Neural progenitor cell (in vitro differentiated cells): ENCODE measurements at places on chromosomes 2 and 18. TPM values are rescaled to one million over a fixed set of nuclear protein-coding genes. Genes with fewer than 3 reads are reported as not detected.
A peak's percentile ranks its signal among the peaks of the same experiment; 100 is the strongest.

DNA sequence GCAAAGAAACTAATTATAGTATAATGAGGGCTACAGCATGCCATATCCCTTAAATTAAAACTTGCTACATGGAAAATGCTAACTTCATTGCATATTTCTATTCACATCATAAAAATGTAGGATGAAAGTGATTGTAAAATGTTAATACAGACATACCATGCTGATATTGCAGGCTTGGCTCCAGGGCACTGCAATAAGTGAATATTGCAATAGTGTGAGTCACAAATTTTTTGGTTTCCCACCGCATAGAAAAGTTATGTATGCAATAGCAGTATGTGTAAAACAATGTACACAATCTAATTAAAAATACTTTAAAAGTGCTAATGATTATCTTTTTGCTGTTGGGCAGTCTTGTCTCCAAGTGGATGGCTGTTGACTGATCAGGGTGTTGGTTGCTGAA, 162.1 kb downstream of the CD8B2 start:
- no peak overlapping the region for H3K4me3 ChIP-seq
- no peak overlapping the region for H3K27ac ChIP-seq
- no peaks in the 10 kb centered on the region for H3K4me1 ChIP-seq
- no peaks in the 10 kb centered on the region for H3K27me3 ChIP-seq

- H3K27me3 ChIP-seq: peaks cover 15% of the 10 kb centered on the region
- DNase-seq: peak; percentile 38
- peaks cover 15% of the 10 kb centered on the region for H3K36me3 ChIP-seq
- peaks cover 21% of the 10 kb centered on the region for H3K4me1 ChIP-seq
Measured at GRCh38 chr2:10447300-10447894, 730 bp downstream of the ODC1 start.

DNA sequence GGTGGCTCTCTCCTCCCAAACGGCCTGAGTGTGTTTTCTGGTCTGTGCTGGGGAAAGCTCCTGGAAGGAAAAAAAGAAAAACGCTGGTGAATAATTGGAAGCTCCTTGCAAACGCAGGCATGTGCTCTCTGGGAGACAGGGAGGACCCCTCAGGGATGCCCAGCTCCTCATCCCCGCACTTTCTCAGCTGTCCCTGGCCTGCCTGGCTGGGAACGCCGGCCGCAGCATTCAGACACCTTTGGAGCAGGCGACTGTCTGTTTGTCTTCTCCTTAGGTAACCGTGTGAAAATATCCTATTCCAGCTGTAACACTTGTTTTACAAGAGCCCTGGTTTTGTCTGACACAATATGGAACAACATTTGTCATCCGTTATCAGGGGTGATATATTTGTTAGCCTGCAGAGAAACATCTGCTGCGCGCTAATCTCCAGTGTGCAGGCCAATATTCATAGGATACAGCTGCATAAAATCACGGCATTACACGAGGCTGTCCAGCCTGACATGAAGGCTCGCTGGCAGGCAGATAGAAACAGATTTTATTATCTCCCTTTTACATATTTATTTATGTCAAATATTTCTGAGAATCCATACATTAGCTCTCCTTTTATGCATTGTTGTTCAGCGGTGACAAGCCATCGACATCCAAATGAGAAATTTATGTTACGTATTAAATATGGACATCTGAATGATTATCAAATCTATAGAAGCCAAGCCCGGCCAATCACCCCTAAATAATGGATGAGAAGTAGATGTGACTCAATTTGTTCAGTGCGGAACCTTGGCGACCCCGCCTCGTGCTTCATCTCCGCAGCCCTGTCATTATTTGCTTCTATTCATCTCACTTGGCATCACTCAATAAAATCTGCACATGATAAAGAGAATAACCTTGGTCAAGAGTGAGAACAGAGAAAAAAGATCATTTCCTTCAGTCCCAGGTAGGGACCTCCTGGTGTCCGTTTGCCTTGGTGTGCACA, 675.1 kb upstream of the SALL3 start:
- no peak overlapping the region for H3K27ac ChIP-seq
- DNase-seq: no peak
- no peaks in the 10 kb centered on the region for H3K4me1 ChIP-seq
- no peak overlapping the region for H3K4me3 ChIP-seq
- no peaks in the 10 kb centered on the region for H3K36me3 ChIP-seq
- no peaks in the 10 kb centered on the region for H3K27me3 ChIP-seq

DNA sequence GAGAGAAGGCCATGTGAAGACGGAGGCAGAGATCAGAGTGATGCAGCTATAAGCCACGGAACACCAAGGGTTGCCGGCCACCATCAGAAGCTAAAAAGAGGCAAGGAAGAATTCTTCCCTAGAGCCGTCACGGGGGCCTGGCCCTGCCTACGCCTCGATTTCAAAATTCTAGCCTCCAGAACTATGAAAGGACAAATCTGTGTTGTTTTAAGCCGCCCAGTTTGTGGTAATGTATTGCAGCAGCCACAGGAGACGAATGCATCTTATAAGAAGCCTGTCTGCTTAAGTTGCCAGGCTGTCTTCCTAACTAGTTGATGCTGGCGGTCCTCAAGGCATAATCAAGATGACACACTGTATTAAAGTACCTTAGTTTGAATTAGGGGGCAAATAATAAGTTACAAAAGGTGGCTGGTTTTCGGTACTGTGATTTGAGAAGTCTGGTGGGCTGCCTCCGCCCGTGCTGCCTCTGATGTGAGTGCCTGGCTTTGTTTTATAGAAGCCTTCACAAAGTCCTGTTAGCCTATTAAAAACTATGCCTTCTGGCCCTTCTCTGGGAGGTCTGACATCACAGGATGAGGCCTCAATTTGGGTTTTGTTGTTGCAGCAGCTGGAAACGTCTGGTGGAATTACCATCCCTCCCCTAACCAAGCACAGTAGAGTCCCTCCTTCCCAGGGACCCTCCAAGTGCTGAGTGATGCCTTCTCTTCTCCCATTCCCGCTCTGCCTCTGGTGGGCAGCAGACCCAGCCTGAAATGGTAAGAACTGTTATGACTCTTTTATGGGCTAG, 53.6 kb downstream of the SRD5A2 start:
- H3K4me3 ChIP-seq: no peak overlapping the region
- H3K4me1 ChIP-seq: no peaks in the 10 kb centered on the region

HADHB gene
- total RNA-seq: 36.5 and 40.6 TPM in 2 replicates

GRCh38 chr2:128651000-128651399, 332.3 kb upstream of the HS6ST1 start:
- H3K36me3 ChIP-seq: no peaks in the 10 kb centered on the region
- H3K4me1 ChIP-seq: no peaks in the 10 kb centered on the region

GRCh38 chr2:208010506-208010905, 14.8 kb downstream of the PLEKHM3 start:
- no peaks in the 10 kb centered on the region for H3K36me3 ChIP-seq
- no peak for DNase-seq
- no peak overlapping the region for H3K4me3 ChIP-seq
- H3K27me3 ChIP-seq: no peaks in the 10 kb centered on the region
- H3K4me1 ChIP-seq: no peaks in the 10 kb centered on the region

DNA sequence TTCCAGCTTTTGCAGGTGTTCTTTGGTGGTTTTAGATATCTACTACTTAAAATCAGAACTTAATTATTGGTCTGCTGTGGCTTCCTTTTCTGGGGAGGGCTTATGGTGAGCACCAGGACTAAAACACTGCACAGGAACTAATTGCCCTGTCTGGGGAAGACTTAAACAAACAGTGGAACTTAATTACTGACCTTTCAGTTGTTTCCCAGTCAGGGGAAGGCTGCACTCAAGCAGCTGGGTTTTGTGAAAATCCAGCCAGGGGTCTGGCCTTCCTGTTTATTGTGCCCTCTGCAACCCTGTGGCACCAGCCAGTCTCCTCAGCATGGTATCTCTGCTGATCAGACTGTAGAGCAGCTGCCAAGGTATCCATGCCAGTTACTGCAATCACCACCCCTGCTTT, 398.2 kb downstream of the ADCYAP1 start:
- H3K36me3 ChIP-seq: no peaks in the 10 kb centered on the region
- H3K27me3 ChIP-seq: no peaks in the 10 kb centered on the region
- no peak overlapping the region for H3K27ac ChIP-seq
- H3K4me1 ChIP-seq: no peaks in the 10 kb centered on the region
- peak; percentile 14 for DNase-seq

DNA sequence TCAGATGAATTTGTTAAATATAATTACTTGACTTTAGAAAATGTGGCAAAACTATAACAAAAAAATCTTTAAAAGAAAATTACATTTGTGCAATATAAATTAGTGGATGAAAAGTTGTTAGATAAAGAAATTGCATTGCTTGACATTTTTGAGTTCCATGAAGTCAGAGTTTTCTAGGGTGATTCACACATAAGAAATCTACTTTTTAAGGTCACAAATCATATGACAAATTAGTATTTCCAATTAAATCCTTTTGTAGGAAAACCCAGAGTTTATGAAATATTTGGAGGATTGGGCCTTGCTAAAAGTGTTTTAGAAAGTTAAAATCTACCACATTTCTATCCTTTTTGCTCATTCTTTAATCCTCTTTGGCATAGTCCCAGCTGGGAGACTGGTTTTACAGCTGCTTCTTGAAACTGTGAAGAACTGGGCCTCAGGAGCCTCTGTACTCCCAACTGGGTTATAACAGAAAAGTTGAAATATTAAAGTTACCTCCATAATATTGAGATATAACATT, 289.2 kb downstream of the LRRTM4 start:
- H3K4me3 ChIP-seq: no peak overlapping the region
- H3K27me3 ChIP-seq: no peaks in the 10 kb centered on the region
- H3K27ac ChIP-seq: no peak overlapping the region
- DNase-seq: no peak
- no peaks in the 10 kb centered on the region for H3K36me3 ChIP-seq

DNA sequence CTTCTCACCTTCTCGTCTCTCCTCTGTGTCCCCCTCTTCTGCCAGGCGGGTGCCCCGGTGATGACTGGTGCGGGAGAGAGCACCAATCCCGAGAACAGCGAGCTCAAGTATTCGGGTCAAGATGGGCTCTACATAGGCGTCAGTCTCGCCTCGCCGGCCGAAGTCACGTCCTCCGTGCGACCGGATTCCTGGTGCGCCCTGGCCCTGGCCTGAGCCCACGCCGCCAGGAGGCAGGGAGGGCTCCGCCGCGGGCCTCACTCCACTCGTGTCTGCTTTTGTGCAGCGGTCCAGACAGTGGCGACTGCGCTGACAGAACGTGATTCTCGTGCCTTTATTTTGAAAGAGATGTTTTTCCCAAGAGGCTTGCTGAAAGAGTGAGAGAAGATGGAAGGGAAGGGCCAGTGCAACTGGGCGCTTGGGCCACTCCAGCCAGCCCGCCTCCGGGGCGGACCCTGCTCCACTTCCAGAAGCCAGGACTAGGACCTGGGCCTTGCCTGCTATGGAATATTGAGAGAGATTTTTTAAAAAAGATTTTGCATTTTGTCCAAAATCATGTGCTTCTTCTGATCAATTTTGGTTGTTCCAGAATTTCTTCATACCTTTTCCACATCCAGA, 31.3 kb downstream of the GATA6 start:
- no peak overlapping the region for H3K27ac ChIP-seq
- no peaks in the 10 kb centered on the region for H3K36me3 ChIP-seq
- H3K4me1 ChIP-seq: no peaks in the 10 kb centered on the region
- H3K4me3 ChIP-seq: no peak overlapping the region
- no peak for DNase-seq
- peaks cover 25% of the 10 kb centered on the region for H3K27me3 ChIP-seq
